ENCODE measurements at places on chromosomes 2 and 18.

DNA sequence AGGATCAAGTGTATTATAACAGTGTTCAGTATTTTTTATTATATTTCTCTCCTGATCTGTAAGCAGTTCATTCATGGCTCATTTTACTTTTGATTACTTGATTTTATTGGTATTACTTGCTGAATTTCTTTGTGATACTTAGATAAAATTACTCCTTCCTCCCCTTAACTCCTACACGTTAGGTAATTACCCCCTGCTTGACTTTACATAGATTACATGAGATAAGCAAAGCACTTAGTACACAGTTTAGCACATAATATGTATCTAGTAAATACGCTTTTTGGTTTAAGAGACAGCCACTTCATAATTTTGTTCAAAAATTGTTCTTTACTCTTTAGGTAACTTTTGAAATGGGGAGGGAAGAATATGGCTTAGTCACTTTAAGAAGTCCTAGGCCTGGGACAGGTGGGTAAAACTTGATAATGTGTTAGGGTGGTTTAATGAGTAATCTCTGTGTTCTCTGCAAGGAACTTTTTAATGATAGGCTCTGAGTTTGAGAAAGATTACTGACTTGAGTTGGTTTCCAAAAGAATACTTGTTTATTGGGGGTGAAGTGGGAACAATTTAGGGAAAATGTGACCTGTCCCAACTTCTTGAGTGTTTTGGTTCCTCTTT, 80.9 kb downstream of the NCOA1 start:
- DNase-seq: no peak

DNA sequence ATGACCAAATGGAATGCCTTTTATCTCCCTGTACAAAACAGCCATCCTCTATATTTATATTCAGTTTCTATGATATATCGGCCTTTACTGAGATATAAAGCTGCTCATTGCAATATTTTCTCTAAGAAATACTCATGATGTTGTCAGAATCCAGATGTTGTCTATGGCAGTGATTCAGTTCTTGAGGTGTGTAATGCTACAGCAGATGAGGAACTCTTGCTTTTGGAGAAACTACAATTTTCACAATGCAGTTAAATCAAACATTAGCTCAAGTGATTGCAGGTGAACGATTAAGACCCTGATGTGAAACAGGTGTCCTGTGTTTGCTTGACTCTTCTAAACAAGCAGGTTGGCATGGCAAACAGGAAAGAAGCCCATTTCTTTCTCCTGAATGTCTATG, 256.2 kb upstream of the CDH20 start:
- DNase-seq: no peak

DNA sequence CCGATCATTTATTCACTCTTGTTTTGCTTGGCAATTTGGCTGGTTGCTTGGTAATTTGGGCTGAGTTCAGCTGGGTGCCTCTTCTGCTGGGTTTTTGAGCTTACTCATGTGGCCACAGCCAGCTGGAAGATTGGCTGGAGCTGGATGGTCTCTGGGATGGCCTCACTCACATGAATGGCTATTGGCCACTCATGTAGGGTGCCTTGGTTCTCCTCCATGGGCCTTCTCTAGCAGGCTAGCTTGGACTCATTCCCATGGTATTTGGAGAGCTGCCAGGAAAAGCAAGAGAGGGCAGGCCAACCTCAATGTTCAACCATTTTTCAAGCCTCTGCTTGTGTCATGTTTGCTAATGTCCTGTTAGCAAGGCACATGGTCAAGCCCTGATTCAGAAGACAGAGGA, 16.9 kb downstream of the ZAP70 start:
- no peak for DNase-seq

- no peak for DNase-seq
Observed at GRCh38 chr2:66575625-66576310, 140.8 kb downstream of the MEIS1 start.

GRCh38 chr2:36450466-36451196, 95.1 kb downstream of the CRIM1 start:
- DNase-seq: no peak

GRCh38 chr18:23321996-23322395, 131.1 kb upstream of the RIOK3 start:
- no peak for DNase-seq

GRCh38 chr2:236040600-236041328, 127.4 kb downstream of the GBX2 start:
- DNase-seq: no peak

DNA sequence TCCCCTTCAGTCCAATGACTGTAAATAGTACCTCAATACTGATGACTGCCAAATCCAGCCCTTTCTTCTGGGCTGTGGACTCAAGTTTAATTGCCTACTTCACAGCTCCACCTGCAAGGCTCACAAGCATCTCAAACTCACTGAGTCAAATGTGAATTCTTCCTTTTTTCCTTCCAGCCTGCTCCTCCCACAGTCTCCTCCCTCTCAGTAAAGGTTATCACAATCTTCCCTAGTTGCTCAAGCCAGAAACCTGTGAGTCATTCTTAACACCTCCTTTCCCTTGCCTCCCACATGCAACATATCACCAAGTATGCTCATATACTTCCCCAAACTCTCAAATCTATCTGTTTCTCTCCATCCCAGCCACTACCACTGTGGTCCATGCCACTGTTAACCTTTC, 3.7 kb upstream of the MFSD6 start:
- DNase-seq: no peak

- no peak for DNase-seq
Observed at GRCh38 chr2:98465456-98466226, 21.0 kb downstream of the INPP4A start.

GRCh38 chr2:168160897-168161296, 86.5 kb downstream of the STK39 start:
- DNase-seq: peak; percentile 64

All from Karpas-422 (cell line).